ENCODE measurements at places on chromosomes 3 and 15. TPM values are rescaled to one million over a fixed set of nuclear protein-coding genes. Genes with fewer than 3 reads are reported as not detected.

FOXL2 gene
- not detected for total RNA-seq

DNAH1 gene
- 2.1 TPM for total RNA-seq

FAM219B gene
- total RNA-seq: 120 TPM

FMN1 gene
- total RNA-seq: 2.2 TPM

RYR3 gene
- 4.4 TPM for total RNA-seq

KCNAB1 gene
- 0.15 TPM for total RNA-seq

AP2M1 gene
- 309 TPM for total RNA-seq

FBXW12 gene
- total RNA-seq: 0.82 TPM

EFCC1 gene
- total RNA-seq: 1.5 TPM

NR1I2 gene
- total RNA-seq: 0.22 TPM

RASL12 gene
- total RNA-seq: 5.8 TPM

SMC4 gene
- 233 TPM for total RNA-seq

CCR4 gene
- total RNA-seq: not detected

MORC1 gene
- not detected for total RNA-seq

GOLGA8M gene
- not detected for total RNA-seq

SPESP1 gene
- total RNA-seq: not detected

DNASE1L3 gene
- total RNA-seq: not detected

TIMMDC1 gene
- 66.0 TPM for total RNA-seq

IL17RE gene
- 0.56 TPM for total RNA-seq

GABRR3 gene
- total RNA-seq: not detected

ITIH1 gene
- total RNA-seq: not detected

CLDN18 gene
- total RNA-seq: not detected

STAC gene
- 9.6 TPM for total RNA-seq

PLXND1 gene
- total RNA-seq: 12.9 TPM

UPK1B gene
- not detected for total RNA-seq

AZI2 gene
- 74.0 TPM for total RNA-seq

CHRNA3 gene
- 1.6 TPM for total RNA-seq

MUC20 gene
- total RNA-seq: not detected

PROS1 gene
- 11.9 TPM for total RNA-seq

SYNM gene
- 0.97 TPM for total RNA-seq

AQP9 gene
- not detected for total RNA-seq

SMCO1 gene
- total RNA-seq: not detected

FETUB gene
- total RNA-seq: not detected

Measured in neural progenitor cell (in vitro differentiated cells).